ENCODE measurements at places on chromosomes 11 and 22. TPM values are rescaled to one million over a fixed set of nuclear protein-coding genes. Genes with fewer than 3 reads are reported as not detected.

Gene PLAAT2
- total RNA-seq, result 0.73 TPM

Gene GP1BB
- total RNA-seq, result not detected

Gene BIRC3
- total RNA-seq, result 231 TPM

Gene TEX54
- not detected for total RNA-seq

Gene CDCA5
- total RNA-seq, result 147 TPM

Gene DBX1
- not detected for total RNA-seq

Gene MTFP1
- total RNA-seq, result 59.1 TPM

Gene ZPR1
- total RNA-seq, result 66.6 TPM

Gene CHRDL2
- total RNA-seq, result not detected

Gene NCR3LG1
- 0.91 TPM for total RNA-seq

Gene C11orf91
- total RNA-seq, result not detected

Gene HTATIP2
- 42.0 TPM for total RNA-seq

Gene KCNJ5
- total RNA-seq, result not detected

Gene ELMOD1
- 0.16 TPM for total RNA-seq

Gene CD3D
- total RNA-seq, result 428 TPM

Gene NXPE1
- total RNA-seq, result not detected

Gene RBMXL2
- not detected for total RNA-seq

Gene TCIRG1
- total RNA-seq, result 235 TPM

Gene KRTAP5-7
- total RNA-seq, result not detected

Gene FAM180B
- 0.21 TPM for total RNA-seq

Gene CFAP300
- total RNA-seq, result not detected

Gene INSC
- 0.49 TPM for total RNA-seq

Gene CRYBB3
- 0.52 TPM for total RNA-seq

Gene CARNS1
- 1.3 TPM for total RNA-seq

Gene NCF4
- total RNA-seq, result 59.7 TPM

Gene MMP27
- total RNA-seq, result not detected

Gene THRSP
- total RNA-seq, result not detected

Gene TMEM225
- not detected for total RNA-seq

Gene PEX16
- total RNA-seq, result 45.9 TPM

Gene FOLR1
- total RNA-seq, result not detected

Gene RIMBP3C
- total RNA-seq, result 0.18 TPM

Gene MIOX
- total RNA-seq, result 0.23 TPM

Gene NEU3
- total RNA-seq, result 20.0 TPM

Gene GDPD4
- not detected for total RNA-seq

Gene CHADL
- 0.38 TPM for total RNA-seq

Gene POU2AF3
- not detected for total RNA-seq

Gene SERHL2
- 1.4 TPM for total RNA-seq

Gene DGAT2
- total RNA-seq, result 1.8 TPM

Gene BAIAP2L2
- 0.70 TPM for total RNA-seq

Gene UPB1
- total RNA-seq, result 0.14 TPM

Gene PIK3C2A
- total RNA-seq, result 27.7 TPM

Data from activated CD8-positive, alpha-beta memory T cell treated with anti-CD3 and anti-CD28 coated beads, Interleukin-2, amount 10 ng/mL, durations not matched to agents 7 days and 5 days (primary cell).